Endothelial cell of coronary artery (primary cell): ENCODE measurements at places on chromosomes 16 and 17. TPM values are rescaled to one million over a fixed set of nuclear protein-coding genes. Genes with fewer than 3 reads are reported as not detected.

CSH1 gene
- not detected in 2 replicates for total RNA-seq

HBZ gene
- not detected in 2 replicates for total RNA-seq

NLRC3 gene
- total RNA-seq: 0.66 and 1.9 TPM in 2 replicates

SECTM1 gene
- 0.36 and 1.8 TPM in 2 replicates for total RNA-seq

CCR7 gene
- total RNA-seq: under 0.01 and 0.09 TPM in 2 replicates

RNF112 gene
- total RNA-seq: 0.19 TPM in 1 of 2 replicates, not detected in the other

NFAT5 gene
- 12.0 and 21.7 TPM in 2 replicates for total RNA-seq

OTOA gene
- 0.09 TPM in 1 of 2 replicates, not detected in the other for total RNA-seq

DPEP3 gene
- not detected in 2 replicates for total RNA-seq

CCL8 gene
- not detected in 2 replicates for total RNA-seq

HYDIN gene
- total RNA-seq: under 0.01 TPM in 1 of 2 replicates, not detected in the other

KRT25 gene
- total RNA-seq: not detected in 2 replicates

TMEM95 gene
- total RNA-seq: not detected in 2 replicates

CRISPLD2 gene
- total RNA-seq: 0.18 and 1.6 TPM in 2 replicates

ZP2 gene
- total RNA-seq: not detected in 2 replicates

CACNG3 gene
- not detected in 2 replicates for total RNA-seq

TNFRSF13B gene
- total RNA-seq: not detected in 2 replicates

APOBR gene
- not detected in 2 replicates for total RNA-seq

XAF1 gene
- 16.7 and 24.9 TPM in 2 replicates for total RNA-seq

ACSM2A gene
- total RNA-seq: not detected in 2 replicates

TNRC6C gene
- 4.8 and 5.9 TPM in 2 replicates for total RNA-seq

ARL2BP gene
- total RNA-seq: 52.5 and 72.0 TPM in 2 replicates

IKZF3 gene
- total RNA-seq: not detected in 2 replicates

NOTUM gene
- total RNA-seq: under 0.01 TPM in 1 of 2 replicates, not detected in the other

YPEL2 gene
- total RNA-seq: 33.6 and 44.5 TPM in 2 replicates

PYY gene
- not detected in 2 replicates for total RNA-seq

JPH3 gene
- under 0.01 TPM in 1 of 2 replicates, not detected in the other for total RNA-seq

CCL1 gene
- total RNA-seq: 0.09 TPM in 1 of 2 replicates, not detected in the other

FBXW10 gene
- total RNA-seq: under 0.01 TPM in 1 of 2 replicates, not detected in the other

CA5A gene
- total RNA-seq: not detected in 2 replicates

SPATA22 gene
- total RNA-seq: 0.09 TPM in 1 of 2 replicates, not detected in the other

PHB1 gene
- total RNA-seq: 189 and 234 TPM in 2 replicates

OR4D1 gene
- not detected in 2 replicates for total RNA-seq

ANKS4B gene
- not detected in 2 replicates for total RNA-seq

TMC5 gene
- not detected in 2 replicates for total RNA-seq

ATP2A1 gene
- total RNA-seq: 0.09 and 0.56 TPM in 2 replicates

TMEM204 gene
- total RNA-seq: 19.4 and 26.6 TPM in 2 replicates

FNDC8 gene
- not detected in 2 replicates for total RNA-seq

KRTAP9-4 gene
- not detected in 2 replicates for total RNA-seq

RNF151 gene
- not detected in 2 replicates for total RNA-seq
